Lung (tissue), 17 donors: ENCODE measurements at places on chromosomes 5 and 9. TPM values are rescaled to one million over a fixed set of nuclear protein-coding genes. Genes with fewer than 3 reads are reported as not detected.

Gene UGT3A2
- 0.12 TPM for total RNA-seq

Gene ZCCHC7
- 15.1 TPM for total RNA-seq

Gene HAVCR2
- 13.0 TPM for total RNA-seq

Gene CCDC192
- not detected for total RNA-seq

Gene CCDC183
- total RNA-seq = 1.6 TPM

Gene HDAC3
- total RNA-seq = 52.3 TPM

Gene SELENOP
- total RNA-seq = 756 TPM

Gene FST
- total RNA-seq = 2.0 TPM

Gene MAMDC2
- total RNA-seq = 28.6 TPM

Gene PCDHB2
- 4.4 TPM for total RNA-seq

Gene SYK
- 22.3 TPM for total RNA-seq

Gene PCDHGB2
- total RNA-seq = 10.1 TPM

Gene PCDHGA11
- 11.1 TPM for total RNA-seq

Gene FOXD4L5
- total RNA-seq = 0.25 TPM

Gene TRIP13
- total RNA-seq = 6.2 TPM

Gene FRRS1L
- 0.03 TPM for total RNA-seq

Gene CDC25C
- 0.25 TPM for total RNA-seq

Gene AQP3
- 181 TPM for total RNA-seq

Gene TLR4
- 19.0 TPM for total RNA-seq

Gene PCDHB6
- 1.7 TPM for total RNA-seq

Gene SLC34A1
- not detected for total RNA-seq

Gene SHISAL2B
- total RNA-seq = 0.34 TPM

Gene CEP78
- 15.3 TPM for total RNA-seq

Gene OR1J2
- not detected for total RNA-seq

Gene CDH9
- total RNA-seq = not detected

Gene DRD1
- total RNA-seq = 1.5 TPM

Gene SEMA6A
- 17.7 TPM for total RNA-seq

Gene CLTA
- total RNA-seq = 143 TPM

Gene SLC22A4
- total RNA-seq = 18.1 TPM

Gene OTULINL
- total RNA-seq = 59.9 TPM

Gene TMEM252
- not detected for total RNA-seq

Gene NUTM2G
- total RNA-seq = not detected

Gene TEX48
- total RNA-seq = not detected

Gene C5orf58
- not detected for total RNA-seq

Gene PFN3
- total RNA-seq = not detected

Gene APBA1
- total RNA-seq = 8.1 TPM

Gene CARD9
- total RNA-seq = 15.2 TPM

Gene MYO10
- 71.5 TPM for total RNA-seq

Gene FCN2
- total RNA-seq = not detected

Gene IL33
- 31.1 TPM for total RNA-seq

Gene NCBP1
- 30.0 TPM for total RNA-seq

Gene RC3H2
- 37.7 TPM for total RNA-seq

Gene DDX4
- not detected for total RNA-seq

Gene HMCN2
- 4.7 TPM for total RNA-seq

Gene SYNPO
- 10.3 TPM for total RNA-seq

Gene PPP3R2
- total RNA-seq = not detected

Gene SARDH
- 7.3 TPM for total RNA-seq

Gene ANGPTL2
- 9.5 TPM for total RNA-seq
